Stimulated activated CD4-positive, alpha-beta T cell treated with anti-CD3 and anti-CD28 coated beads, Interleukin-15, amount 100 ng/mL, for 1 hour (primary cell): ENCODE measurements at places on chromosomes 5 and 9.

DNA sequence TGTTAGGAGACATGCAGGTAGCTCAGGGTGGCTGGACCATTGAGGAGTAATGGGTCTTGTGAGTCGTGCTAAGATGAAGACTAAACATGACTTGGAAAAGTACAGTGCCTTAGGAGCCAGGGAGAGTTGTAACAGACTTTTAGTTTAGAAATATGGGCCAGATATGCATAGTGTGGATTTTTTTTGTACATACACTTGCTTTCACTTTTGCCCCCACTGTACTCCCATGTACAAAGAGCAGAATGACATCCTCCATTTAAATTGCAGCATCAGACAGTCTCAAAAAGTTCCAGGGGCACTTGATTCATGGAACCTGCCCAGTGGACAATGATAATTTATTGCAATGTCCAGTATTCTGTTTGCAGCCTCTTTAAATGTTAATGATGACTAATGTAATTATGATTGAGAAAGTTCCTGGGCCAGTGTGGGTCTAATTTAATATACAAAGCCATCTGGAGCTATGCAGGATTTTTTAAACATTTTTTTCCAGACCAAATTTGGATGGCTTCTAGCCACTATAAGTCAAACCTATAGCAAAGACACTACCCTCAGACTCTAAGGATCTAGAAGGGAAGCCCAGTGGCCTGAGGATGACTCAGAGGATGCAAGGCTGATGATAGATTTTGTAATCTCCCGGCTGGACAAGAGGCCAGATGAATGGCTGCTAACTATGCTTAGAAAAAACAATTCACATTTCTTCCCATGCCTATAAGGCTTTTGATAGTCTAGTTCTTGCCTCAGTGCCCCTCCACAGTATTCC is 80.1 kb downstream of the TRPC7 start:
- no peak for DNase-seq

DNA sequence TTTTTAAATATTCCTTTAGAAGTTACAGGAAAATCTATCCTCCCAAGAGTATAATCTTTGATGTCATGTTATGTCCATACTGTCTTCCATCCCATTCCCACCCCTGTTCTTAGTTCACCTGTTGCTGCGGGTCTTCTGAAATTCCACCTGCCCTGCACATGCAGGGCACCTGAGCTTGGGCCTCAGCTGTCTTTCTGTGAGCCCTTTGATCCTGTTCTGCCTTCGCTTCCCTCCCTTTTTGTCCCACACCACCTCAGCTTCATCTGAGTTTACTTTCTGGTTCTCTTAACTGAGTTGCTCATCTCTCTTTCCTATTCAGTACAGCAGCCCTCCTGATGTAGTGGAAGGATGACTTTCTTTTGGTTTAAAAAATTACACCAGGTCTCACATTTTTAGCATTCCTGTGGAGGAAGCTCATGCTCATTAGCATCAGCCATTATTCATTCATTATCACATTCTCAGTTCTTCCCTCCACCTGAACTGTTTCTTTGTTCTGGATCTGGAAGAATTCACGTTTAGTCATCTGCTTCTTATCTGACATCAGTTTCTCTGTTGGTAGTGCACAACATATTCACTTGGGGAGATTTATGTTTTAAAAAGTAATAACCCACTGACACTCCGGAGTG is 211.0 kb downstream of the ADCY2 start:
- DNase-seq: no peak

GRCh38 chr9:120892748-120893610 is 16.0 kb upstream of the PHF19 start:
- no peak for DNase-seq

GRCh38 chr9:79980432-79980831 is 408.7 kb downstream of the TLE4 start:
- no peak for DNase-seq

- DNase-seq: no peak
Measured at GRCh38 chr5:123500471-123500870, 11.5 kb upstream of the CSNK1G3 start.

DNA sequence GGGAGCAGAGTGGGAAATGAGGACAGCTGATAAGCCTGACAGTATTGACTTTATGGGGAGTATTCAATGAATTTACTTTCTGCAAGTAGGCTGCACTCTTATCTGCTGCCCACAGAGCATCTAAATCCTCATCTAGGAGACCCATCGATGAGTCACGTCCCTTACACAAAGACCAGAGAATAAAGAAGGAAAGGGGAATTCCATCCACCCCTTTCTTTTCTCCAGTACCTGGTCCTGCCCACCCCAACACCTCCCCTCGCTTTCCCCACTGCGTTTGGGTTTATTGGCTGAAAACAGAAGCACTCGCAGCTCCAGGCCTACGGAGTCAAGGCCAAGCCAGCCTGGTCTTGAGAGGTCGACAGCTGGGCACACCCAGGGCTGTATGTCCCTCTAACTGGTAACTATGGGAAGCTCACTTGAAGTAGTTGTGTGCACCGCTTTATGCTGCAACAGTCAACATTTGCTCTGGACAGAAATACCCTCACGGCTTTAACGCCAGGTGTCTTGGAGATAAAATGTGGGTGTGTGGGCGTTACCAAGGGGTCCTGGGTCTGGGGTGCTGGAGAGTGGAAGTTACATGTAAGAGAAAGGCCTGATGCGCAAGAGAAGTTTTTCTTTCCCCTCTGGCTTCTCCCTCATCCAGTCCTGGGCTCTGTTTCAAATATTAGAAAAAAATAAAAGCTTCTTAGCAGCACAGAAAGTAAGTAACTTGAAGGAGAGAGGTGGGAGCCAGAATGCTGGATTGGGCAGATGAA is 14.5 kb upstream of the TAL2 start:
- no peak for DNase-seq

DNA sequence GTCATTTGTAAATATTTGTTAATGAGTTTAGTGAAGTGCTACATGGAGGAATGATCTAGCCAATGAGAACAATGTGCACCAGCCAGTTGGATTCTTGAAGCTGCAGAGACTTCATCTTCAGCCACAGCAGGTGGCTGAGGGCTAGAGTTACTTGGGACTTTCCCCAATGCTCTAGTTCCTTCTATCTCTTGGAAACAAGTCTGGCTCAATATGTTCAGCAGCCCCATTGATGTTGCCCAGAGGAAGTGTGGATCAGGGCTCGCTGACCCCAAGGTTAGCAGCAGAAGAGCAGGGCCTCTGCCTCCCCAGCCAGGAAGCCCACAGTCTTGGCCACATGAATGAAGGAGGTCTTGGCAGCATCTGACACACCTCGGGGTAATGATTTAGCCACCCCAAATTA is 117.5 kb downstream of the SLC1A3 start:
- no peak for DNase-seq

GRCh38 chr5:64814073-64814472 is 45.3 kb downstream of the CWC27 start:
- no peak for DNase-seq

GRCh38 chr5:1510631-1511030 is 13.1 kb downstream of the LPCAT1 start:
- DNase-seq: no peak

DNA sequence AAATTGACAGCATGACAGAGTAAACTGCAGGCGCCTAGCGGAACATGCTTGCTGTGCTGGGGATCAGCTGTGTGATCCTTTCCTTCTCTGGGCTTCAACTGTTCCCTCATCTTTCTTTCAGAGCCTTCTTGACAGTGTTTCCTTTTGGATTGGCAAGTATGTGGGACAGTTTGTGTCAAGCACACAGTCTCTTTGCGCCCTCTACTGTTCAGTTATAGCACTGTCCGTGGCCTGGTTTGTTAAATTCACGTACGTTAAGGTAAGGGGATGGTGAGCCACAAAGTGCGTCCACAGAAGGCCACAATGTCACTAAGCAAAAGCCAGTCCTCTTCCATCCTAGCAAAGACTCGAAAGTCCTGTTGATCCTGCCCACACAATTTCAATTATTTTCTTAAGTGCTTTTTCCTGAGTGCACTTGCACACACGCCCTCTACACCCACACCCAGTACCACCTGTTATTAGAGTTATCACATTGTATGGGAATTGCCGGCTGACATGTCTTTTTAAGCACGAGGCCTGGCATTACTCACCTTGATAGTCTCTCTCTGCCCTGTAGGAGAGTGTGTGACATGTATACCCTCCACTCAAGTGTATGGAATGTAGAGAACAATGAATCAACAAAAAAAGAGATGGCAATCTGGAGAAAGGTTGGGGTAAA is 22.5 kb upstream of the PTPN3 start:
- no peak for DNase-seq

GRCh38 chr5:116444373-116445295 is 130.0 kb downstream of the SEMA6A start:
- DNase-seq: no peak

GRCh38 chr9:131523451-131524435 is 7.3 kb downstream of the UCK1 start:
- DNase-seq: no peak

DNA sequence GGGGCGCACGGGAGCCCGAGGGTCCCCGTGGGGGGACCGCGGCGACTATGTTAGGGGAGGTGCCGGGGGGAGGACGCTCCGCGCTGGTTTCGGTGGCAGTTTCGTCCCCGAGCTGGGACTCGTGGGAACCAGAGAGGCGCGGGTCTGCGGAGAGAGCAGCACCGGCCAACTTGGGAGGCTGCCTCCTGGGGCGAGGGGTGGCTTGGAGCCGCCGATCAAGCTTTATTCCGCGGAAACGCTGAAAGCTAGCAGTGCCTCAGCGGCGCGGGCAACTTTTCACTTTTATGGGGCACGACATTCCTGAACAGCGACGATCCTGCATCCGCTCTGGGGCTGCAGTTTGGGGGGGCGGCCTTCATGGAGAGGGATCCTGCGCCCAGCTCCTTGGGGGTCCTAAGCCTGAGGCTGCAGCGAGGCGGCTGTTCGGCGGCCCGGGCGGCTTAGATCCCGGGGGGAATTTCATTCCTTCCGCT is 369 bp downstream of the OCLN start:
- no peak for DNase-seq

DNA sequence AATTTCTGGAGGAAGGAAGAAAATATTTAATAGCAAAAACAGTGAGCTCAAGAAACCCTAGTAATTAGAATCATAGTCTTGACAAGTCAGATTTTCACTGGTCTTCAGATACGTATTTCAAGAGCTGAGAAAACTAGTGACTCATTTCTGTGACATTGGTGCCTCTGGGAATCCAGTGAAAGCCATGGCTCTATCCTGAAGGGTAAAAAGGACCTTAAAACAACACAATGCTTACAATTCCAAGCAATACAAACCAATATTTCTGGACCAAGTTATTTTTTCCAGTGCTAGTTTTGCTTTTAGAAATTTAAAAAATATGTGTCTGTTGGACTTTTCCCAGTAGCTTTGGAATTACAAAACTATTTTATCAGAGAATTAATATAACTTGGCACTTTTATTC is 140.3 kb downstream of the LPAR1 start:
- DNase-seq: no peak

GRCh38 chr9:10212702-10213101 is 400.1 kb downstream of the PTPRD start:
- DNase-seq: no peak

- DNase-seq: no peak
Measured at GRCh38 chr9:16575142-16575985, 295.1 kb downstream of the BNC2 start.

GRCh38 chr9:134325096-134325812 is 1.0 kb upstream of the RXRA start:
- DNase-seq: no peak

DNA sequence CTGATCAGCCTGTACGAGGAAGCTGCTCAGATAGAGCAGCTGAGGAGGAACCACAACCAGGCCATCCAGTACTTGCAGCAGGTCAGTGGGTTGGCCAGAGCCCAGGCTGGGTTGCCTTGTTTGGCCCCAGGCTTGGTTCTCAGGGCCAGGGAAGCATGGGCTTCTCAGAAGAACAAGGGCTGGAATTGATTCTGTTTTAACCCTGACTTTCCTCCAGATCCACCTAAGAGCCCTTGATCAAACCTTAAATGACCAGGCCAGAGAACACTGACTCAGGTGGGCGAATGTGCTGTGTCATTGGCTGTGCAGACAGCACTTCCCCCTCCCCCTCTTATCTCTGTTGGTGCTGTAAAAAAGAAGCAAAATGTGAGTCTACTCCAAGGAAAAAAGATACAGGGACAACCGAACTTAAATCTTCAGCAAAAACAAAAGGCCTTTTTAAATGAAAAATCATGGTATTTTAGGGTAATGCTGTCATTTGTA is 28.1 kb downstream of the TTC23L start:
- DNase-seq: no peak
